ENCODE measurements at places on chromosomes 1 and 21.

- no peak for DNase-seq
Measured at GRCh38 chr1:242886137-242886536, 361.6 kb upstream of the PLD5 start.

GRCh38 chr1:51926171-51926812 is 47.8 kb upstream of the NRDC start:
- no peak for DNase-seq

DNA sequence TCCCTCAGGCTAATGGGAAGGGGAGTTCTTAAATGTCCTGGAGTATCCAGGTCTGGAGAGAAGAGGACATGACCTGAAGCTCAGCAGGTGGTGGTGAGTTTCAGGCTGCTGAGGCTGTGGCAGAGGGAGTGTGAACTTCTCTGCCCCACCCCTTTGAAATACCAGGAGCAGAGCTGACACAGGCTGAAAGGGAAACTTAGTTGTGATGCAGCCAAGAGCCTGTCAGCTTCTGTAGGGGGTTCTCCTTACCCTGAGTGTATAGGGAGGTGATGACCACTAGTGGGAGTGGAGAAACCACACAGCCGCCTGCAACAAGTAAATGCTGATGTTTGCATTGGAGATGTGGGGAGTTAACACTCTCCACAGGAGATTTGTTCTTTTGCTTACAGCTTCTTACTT is 152.3 kb downstream of the FCRL5 start:
- DNase-seq, result no peak

- no peak for DNase-seq
Measured at GRCh38 chr1:92363401-92363800, 64.5 kb downstream of the RPAP2 start.

GRCh38 chr21:26795866-26796329 is 49.3 kb downstream of the ADAMTS1 start:
- DNase-seq, result no peak

- DNase-seq, result no peak
Measured at GRCh38 chr21:36321325-36322082, 1.5 kb downstream of the MORC3 start.

- no peak for DNase-seq
Measured at GRCh38 chr1:168751195-168751650, 22.2 kb upstream of the DPT start.

DNA sequence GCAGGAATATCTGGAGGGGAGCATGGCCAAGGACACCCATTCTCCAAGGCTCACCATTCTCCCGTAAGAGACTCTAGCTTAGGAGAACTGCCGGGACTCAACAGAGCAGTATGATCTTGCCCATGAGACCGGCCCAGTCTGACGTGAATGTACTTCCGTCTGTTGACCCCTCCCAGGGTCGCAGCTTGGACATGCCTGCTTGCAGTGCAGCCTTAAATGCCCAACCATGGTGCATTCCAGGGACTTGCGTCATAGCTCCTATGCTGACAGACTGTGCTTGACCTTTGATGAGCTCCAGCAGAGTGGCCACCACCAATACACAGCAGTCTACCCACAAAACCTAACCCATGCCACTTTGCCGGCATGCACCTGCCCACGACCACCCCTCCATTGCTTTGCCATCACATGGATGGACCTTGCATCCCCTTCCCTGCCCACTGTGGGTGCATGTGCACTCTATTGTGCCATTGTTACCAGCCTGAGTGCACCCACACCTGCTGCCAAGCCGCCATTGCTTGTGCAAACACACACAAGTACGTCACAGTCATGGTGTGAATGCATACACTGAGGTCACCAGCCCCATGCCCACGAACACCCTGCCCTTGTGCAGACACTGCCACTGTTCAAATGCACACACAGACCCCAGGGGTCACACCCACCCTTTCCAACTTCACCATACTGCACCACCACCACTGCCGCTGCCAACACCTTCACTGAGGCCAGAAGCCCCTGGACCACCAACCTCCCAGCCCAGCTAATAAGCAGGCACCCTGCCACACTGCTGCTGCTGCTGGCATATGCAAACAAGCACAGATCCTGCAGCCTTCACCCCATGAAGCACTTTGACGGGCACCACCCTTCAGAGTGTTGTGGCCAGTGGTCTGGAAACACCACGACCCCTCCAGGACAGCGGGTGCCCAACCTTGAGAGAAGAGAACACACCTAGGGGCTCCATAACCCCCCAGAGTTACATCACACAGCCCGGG is 1141.3 kb downstream of the BRINP3 start:
- no peak for DNase-seq

DNA sequence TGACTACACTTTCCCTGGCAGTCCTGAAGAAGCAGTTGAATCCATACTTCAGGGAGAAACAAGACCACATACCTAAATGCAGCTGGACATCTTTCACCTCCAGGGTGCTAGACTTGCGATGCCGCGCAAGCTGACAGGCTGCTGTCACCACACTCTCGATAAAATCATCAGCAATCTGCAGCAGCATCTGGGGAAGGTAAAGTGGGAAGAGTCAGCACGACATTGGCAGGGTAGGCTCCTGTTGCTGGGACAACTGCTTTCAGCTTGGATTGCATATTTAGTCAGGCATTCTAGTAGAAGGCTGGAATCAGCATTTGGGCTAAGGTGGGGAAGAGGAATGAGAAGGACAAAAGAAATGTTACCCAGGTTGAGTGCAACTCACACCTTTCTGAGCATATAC is 21.1 kb downstream of the RAB42 start:
- DNase-seq, result no peak

DNA sequence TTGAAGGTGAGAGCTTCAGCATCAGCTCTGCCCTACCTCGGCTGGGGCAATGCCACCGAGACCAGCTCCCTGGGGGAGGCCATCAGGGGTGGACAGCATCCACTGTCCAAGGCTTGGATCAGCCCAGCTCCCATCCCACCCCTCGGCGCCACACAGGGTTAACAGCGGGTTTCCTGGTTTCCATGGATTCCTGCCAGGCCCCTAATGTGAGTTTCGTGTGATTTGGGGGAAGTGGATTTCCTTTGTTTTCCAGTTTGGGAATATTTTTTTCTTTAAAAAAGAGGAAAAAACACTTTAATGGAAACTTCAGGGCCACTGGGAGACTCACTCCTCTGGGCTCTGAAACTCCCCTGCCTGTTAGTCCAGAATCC is 34.3 kb downstream of the CASZ1 start:
- no peak for DNase-seq

GRCh38 chr1:41658431-41659158 is 174.1 kb upstream of the EDN2 start:
- no peak for DNase-seq

DNA sequence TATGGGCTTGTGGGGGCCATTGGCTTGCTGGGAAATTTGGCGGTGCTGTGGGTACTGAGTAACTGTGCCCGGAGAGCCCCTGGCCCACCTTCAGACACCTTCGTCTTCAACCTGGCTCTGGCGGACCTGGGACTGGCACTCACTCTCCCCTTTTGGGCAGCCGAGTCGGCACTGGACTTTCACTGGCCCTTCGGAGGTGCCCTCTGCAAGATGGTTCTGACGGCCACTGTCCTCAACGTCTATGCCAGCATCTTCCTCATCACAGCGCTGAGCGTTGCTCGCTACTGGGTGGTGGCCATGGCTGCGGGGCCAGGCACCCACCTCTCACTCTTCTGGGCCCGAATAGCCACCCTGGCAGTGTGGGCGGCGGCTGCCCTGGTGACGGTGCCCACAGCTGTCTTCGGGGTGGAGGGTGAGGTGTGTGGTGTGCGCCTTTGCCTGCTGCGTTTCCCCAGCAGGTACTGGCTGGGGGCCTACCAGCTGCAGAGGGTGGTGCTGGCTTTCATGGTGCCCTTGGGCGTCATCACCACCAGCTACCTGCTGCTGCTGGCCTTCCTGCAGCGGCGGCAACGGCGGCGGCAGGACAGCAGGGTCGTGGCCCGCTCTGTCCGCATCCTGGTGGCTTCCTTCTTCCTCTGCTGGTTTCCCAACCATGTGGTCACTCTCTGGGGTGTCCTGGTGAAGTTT is 550 bp downstream of the RXFP4 start:
- no peak for DNase-seq

GRCh38 chr1:185322636-185323035 is 5.6 kb upstream of the IVNS1ABP start:
- no peak for DNase-seq

DNA sequence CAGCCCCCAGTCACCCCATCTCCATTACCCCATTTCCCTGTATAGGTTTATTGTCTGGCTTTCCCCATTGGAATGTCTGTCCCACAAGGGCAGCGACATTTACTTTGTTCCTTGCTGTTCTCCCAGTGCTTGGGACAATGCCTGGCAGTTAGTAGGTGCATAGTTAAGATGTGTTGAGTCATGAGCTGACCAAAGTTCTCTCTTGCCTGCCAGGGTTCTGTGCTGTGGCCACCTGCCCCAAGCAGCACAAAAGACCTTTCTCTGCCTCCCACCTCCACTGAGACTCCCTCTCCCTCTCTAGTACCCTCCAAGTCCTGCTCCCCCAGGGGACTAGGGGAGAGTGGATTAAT is 40.0 kb downstream of the TMCO4 start:
- DNase-seq, result no peak

DNA sequence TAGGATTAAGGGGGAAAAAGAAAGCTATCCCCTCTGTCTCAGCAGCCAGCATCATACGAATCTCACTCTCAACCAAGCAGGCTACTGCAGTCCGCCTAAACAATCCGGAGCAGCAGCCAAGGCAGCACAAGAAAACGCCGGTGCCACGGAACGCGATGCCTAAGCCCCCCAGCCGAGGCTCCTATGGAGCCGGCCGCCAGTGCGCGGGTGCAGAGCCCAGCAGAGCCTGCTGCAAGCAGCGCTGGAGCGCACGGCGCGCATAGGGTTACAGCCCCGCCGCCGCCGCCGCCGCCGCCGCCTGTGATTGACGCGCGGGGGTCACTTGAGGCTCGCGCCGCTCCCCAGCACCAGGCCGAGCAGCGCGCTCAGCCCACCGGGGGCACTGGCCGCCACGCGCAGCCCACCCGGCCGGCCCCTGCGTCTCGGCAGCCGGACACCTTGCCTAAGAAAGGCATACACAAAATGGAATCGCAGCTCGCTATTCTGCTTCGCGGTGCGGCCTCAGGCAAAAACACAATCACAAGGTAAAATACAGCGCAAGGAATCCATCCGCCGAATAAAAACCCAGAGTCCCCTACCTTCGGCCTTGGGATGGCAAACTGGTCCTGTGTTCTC is 780 bp downstream of the HIVEP3 start:
- no peak for DNase-seq

- DNase-seq, result no peak
Measured at GRCh38 chr21:35940074-35940927, 120.0 kb downstream of the SETD4 start.

GRCh38 chr1:52559875-52560274 is 7.0 kb upstream of the TUT4 start:
- DNase-seq, result no peak

GRCh38 chr1:25705699-25706098 is 89.1 kb downstream of the MAN1C1 start:
- DNase-seq, result no peak

GRCh38 chr1:241999026-241999425 is at the start of gene MAP1LC3C:
Gene MAP1LC3C (minus strand): TSS chr1:241999098. CDS start chr1:241999008, 90 bp downstream.
- DNase-seq, result no peak

- peak; percentile 12 for DNase-seq
Measured at GRCh38 chr1:219416598-219417238, 196.2 kb downstream of the ZC3H11B start.

- DNase-seq, result no peak
Measured at GRCh38 chr1:177945943-177946650, 23.8 kb downstream of the SEC16B start.

- DNase-seq, result no peak
Measured at GRCh38 chr1:116203920-116204319, 92.7 kb downstream of the MAB21L3 start.

- DNase-seq, result no peak
Measured at GRCh38 chr1:162629077-162629627, 3.1 kb upstream of the DDR2 start.

DNA sequence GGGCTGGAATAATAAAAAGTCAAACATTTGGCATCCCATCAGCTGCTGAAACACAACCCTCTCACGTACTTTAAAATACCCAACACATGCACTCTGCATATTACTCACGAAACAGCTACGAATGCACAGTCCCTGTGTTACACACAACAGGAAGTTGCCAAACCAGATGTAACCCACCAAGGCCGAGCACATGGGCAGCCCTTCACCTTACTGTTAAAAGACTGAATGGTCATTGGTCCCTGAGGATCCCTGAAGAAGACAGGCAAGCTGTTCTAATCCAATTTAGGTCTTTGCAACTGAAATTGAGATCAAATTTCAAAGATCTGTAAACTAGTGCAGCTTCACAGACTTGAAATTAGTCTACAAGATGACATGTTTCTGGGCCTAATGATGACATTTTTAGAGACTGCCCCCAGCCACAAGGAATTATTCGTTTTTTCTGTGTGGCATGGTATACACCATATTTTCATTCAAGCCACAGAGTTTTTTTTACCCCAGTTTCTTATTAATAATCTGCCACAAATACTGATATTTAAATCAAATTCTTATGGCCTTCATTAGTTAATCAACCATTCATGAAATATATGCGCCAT is 25.6 kb upstream of the IER5 start:
- DNase-seq, result no peak

DNA sequence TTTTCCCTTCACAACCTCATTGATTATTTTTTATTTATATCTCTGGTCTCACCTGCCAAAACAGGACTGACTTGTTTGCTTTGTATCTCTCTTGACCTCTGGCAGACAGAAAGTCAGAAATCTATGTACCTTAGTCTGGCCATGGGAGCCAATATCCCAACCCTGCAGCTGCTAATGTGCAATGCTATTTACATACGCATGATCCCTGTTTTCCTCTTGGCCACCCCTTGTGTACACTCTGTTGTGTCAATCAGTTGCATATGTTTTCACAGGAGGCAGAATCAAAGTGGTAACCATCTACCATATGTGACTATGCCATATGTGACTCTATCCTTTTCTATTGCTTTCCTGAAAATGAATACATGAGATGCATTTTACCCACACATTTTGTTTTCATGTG is 688.8 kb downstream of the PLA2G4A start:
- no peak for DNase-seq

DNA sequence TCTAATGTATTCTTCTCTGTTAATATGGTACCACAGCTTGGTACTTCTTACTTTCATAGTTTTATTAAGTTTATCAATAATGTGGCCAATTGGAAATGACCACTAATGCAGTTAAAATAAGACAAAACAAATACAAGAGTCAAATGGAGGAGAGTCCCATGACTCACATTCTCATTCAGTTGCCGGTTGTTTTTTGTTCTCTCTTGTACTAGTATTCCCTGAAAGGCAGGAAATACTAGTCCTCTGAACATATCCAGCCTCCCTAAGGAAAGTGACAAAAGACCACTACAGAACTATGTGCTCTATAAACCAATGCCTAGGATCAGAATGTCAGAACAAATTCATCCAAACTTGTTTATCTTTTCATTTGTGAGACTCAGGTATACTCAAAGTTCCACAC is 165.2 kb upstream of the SAMSN1 start:
- no peak for DNase-seq
